ENCODE measurements at places on chromosomes 7 and 10.

DNA sequence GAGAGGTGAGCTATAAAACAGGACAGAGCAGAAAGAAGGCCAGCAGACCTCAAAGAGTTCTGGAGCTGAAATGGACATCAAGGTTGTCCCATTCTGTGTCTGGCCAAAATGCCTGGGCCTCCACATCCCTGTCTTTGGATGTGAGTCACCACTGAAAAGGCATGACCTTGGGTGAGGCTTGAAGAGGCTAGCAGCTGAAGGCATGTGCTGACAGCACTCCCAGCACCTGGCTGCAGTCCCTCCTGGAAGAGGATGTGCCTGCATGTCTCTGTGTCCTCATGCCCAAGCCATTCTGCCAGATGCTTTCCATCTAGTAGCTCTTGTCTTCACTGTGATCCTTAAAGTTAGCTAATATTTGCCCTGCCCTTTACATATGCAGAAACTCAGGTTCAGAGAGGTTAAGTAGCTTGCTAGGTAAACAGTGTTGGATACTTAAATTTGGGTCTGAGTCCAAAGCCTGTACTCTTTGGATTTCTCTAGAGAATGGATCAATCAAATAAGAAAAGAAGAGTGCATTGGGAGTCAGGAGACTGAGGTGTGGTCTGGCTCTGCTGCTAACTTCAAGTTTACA is 35.8 kb downstream of the HECW1 start:
- DNase-seq = no peak

DNA sequence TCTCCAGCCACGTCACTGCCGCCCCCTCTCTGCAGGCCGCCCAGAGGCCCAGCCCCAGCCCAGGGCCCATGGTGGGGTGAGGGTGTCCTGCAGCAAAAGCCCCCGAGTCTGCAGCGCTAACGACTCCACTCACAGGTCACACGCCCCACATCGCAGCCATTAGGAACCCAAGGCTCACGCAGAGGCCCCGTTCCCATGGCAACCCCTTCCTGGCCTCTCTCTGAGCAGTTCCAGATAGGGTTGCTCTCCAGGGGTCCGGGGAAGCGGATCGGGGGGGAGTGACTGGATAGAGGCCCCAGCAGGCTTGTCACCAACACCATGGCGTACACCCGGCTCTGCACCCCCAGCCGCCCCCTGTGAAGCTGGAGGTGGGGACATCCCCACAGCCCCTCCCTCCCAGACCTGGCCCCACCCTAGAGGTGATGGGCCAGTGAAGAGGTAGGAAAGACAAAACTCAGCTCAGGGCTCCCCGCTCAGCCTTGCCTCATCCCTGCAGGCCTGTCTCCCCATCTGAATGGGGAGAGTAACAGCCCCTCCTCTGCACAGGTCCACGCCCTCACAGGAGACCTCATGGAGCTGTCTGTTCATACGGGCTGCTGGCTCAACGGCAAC is 41.2 kb downstream of the TNRC18 start:
- DNase-seq = no peak

DNA sequence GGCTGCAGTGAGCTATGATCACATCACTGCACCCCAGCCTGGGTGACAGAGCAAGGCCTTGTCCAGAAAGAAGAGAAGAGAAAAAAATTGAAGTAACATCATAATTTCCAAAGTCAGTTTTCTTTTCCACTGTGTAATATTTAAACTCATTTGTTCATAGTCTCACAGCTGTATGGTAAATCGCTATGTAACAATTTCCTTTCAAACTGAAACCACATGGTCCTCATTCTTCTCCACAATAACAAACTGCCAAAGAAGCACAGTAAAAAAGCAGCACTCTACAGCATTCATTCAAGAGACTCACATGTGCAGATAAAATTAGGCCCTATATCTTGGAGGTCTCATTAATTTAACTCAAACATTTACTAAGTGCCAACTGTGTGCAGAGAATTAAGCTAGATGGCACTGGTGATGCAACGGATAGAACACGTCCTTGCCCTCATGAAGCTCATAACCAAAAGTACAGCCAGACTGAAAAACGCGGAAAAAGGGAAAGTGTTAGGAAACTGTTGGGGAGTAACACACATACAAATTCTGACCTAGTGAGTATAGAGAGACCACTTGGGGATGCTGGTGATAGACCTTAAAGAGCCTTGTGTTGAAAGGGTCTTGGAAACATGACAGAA is 174.0 kb upstream of the KCTD7 start:
- DNase-seq = no peak

GRCh38 chr7:70215491-70215890 is 617.2 kb downstream of the AUTS2 start:
- no peak for DNase-seq

GRCh38 chr7:40922316-40922670 is 780.6 kb downstream of the INHBA start:
- DNase-seq = no peak

DNA sequence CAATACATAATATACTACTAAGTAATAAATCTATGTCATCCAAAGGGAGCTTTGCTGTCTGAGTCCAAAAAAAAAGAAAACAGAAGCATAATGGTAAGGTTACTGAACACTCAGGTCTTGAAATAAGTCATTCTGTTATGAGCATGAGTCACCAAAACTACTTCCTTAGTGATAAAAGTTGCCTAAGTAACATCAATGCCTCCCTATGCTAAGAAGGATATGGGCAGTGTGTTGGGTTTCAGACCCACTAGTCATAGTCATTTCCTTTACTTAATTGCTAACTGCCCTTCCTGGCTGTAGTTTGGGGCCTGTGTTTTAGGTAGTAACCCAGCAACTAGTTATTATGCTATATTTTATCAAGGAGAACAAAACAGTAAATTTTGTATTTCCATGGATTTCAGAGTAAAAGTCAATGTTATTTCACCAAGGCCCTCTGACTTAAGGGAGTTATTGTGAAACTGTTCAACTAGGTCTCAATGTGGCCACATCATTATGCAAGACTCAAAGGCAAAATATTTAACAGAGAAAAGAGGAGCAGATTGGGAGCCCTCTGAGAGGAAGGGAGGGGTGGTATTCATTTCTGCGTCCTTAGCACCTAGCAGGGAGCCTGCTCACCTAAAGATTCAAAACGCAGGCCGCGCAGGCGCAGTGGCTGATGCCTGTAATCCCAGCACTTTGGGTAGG is 11.7 kb upstream of the VIM start:
- no peak for DNase-seq

GRCh38 chr10:43136995-43137716 is 1.1 kb upstream of the CSGALNACT2 start:
- DNase-seq = no peak

- no peak for DNase-seq
These were observed 73.2 kb downstream of the WNT2 start for GRCh38 chr7:117249696-117250095.

DNA sequence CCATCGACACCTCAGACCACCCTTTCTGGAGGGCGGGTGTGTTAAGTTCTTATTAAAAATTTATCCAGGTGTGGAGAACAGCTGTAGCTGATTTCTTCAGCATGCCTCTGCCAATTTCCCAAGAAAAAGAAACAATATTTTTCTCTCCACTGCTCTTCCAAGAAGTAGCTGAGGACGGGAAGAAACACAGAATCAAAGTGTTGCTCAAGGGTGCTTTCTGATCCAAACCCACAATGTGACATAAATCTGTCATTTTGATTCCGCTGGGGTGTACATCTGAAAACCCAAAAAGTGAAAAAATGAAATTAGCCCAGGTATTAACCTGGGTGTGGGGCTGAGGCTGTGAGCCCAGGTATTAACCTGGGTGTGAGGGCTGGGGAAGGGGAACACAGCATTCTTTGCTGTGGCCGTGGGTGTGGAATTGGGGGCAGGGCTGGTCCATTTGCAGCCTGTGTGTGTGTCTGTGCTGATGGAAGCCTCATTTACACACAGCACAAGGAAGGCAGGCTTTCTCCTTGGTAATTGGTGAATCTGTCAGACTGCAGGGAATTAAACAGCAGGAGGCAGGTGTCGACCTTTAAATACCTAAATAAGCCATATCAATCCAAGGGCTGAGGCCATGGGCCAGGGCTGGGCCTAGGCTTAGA is 48.4 kb upstream of the CCDC3 start:
- DNase-seq = no peak

DNA sequence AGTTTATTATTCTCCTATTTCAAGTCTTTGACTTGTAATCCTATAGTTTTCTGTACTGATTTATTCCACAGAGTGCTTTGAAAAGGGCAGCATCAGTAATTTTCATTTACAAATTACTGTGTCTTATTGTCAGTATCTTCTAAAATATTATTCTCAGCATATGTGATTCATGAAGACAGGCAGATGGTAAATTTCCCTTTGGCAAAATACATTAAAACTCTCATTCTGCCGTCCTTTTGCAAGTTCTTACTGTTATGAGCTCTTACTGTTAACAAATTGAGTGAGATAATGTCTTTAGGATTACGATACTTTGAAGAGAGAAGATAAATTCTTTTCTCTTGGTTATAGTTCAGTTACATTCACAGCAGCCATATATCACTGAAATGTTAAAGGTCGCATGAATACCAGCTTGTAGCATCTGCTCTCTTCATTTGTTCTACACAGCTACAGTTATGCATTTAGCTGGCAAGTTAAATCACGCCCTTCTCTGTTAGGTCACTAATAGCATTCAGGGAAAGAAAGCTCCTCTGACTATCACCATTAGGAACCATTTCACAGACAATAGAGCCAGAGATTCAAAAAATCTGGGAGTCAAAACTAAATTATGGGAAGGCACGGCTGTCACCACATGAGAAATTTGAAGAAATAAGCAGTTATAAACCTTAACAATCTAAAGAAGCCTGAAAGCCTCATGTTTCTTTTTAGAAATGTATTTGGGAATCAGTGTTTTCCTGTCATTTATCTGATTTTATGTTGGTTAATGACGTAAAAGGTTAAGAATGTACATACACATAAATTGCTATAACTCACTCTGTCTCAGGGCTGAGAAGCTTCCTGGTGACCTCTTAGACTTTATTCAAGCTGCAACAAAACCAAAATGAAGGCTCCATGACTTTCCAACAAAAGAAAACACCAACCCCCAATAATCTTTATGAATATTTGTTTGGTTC is 109.6 kb upstream of the SP4 start:
- no peak for DNase-seq

GRCh38 chr10:12606461-12606860 is 257.1 kb downstream of the CAMK1D start:
- no peak for DNase-seq

GRCh38 chr10:90887555-90887954 is 15.8 kb downstream of the RPP30 start:
- no peak for DNase-seq

DNA sequence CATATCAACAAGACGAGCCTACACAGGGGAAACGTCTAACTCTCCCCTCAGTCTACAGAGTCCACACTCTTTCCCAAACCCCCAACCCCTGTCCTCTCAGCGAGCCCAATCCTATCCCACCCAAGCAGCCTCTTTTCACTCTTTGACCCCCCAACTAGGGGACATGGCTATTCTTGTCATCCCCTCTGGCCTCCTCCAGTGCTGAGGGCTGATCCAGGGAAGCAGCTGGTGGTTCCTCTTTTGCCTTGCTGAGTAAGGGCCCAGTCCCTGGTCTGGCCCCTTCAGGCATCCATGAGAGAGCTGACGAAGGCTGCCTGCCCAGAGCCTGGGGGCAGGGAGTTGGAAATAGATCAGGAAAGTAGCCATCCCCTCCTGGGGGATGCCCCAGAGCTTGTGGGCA is 6.4 kb downstream of the NOBOX start:
- DNase-seq = no peak

DNA sequence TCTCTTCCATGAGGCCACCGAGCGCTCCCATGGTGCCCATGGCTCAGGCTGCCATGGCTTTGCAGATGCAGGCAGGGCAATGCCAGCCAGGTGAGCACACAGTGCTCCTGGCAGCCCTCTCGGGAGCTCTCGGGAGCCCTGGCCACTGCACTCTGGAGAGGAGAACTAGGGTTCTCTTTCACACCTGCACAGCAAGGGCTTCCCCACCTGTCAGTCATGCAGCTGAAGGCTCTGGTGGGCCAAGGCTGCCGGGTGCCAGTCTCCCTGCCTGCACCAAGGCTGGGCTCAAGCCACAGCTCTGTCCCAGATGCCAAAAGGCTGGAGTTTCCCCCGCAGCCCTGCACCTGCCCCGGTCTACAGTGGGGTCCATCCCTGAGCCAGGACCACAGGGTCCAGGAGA is 32.6 kb downstream of the NUDT1 start:
- no peak for DNase-seq

- DNase-seq = no peak
These were observed 22.1 kb upstream of the HTR5A start for GRCh38 chr7:155048006-155048405.

GRCh38 chr7:107100824-107101223 is 56.3 kb downstream of the PRKAR2B start:
- DNase-seq = no peak

- DNase-seq = no peak
These were observed 42.5 kb downstream of the CCDC71L start for GRCh38 chr7:106618480-106618879.

- no peak for DNase-seq
These were observed 694 bp upstream of the FAS start for GRCh38 chr10:88989824-88990383.

- DNase-seq = no peak
These were observed 29.8 kb downstream of the ZMIZ1 start for GRCh38 chr10:79098596-79099015.

GRCh38 chr7:105336009-105336408 is 52.7 kb downstream of the SRPK2 start:
- DNase-seq = no peak

- no peak for DNase-seq
These were observed 37.1 kb downstream of the SLC25A13 start for GRCh38 chr7:96284835-96285234.

- no peak for DNase-seq
These were observed 18.7 kb upstream of the DDIT4 start for GRCh38 chr10:72254813-72255568.

DNA sequence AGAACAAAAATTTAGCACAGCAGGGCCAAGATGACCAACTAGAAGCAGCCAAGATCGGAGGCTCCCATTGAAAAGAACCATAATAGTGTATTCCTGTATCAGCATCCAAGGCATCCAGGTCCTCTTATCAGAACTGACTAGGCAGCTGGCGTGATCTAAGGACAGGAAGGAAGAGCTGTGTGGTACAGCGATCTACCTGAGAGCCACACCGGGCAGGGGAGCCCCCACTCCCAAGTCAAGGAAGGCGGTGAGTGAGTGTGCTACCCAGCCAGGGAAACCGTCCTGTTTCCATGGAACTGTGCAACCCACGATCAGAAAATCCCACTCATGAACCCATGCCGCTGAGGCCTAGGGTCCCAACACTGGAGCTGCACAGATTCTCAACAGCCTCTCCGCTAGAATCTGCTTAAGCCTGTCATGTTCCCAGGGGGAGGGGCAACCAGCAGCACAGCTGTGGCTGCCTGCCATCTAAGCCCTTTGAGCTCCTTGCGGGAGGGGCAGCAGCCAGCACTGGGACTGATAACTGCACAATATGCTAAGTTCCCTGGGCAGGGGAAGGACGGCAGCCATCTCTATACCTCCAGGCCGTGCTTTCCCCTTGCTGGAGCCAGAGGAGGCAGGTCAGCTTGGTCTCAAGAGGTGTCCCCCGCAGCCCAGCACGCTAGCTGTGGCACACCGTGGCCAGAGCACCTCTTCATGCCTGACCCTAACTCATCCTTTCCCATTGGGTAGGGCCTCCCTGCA is 213.0 kb upstream of the SMIM30 start:
- no peak for DNase-seq

- peak; percentile 56 for DNase-seq
These were observed 8.3 kb upstream of the ZC3HAV1L start for GRCh38 chr7:139043823-139044812.

Data from activated T-cell treated with anti-CD3 and anti-CD28 coated beads for 1 hour (primary cell).